Stimulated activated CD4-positive, alpha-beta T cell treated with anti-CD3 and anti-CD28 coated beads, TNF-alpha, amount 100 ng/mL, for 1 hour (primary cell): ENCODE measurements at places on chromosomes 16 and 17.

DNA sequence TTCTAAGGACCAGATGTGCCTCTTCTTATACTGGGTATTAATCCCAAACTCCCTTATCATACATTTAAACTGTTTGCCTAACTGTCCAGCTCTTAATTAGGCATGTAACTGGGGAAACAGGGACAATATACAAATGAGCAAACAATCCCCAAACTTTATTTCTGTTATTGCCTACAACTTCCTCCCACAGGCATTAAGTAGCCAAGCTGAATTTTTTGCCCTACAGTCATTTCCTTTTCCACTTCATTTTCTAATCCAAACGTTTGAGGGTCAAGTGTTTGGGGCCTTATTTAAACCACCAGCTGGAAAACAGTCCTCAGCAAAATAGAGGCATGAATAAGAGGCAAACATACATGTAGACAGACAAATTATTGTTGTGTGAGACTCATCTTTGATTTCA lies 77.4 kb upstream of the CCL2 start:
- DNase-seq = no peak

- DNase-seq = no peak
These were observed 13.8 kb downstream of the KCNG4 start for GRCh38 chr16:84226026-84226425.

- DNase-seq = no peak
These were observed 30.9 kb downstream of the TBCD start for GRCh38 chr17:82782657-82783207.

- DNase-seq = no peak
These were observed 11.9 kb downstream of the KCNJ12 start for GRCh38 chr17:21388066-21388465.

DNA sequence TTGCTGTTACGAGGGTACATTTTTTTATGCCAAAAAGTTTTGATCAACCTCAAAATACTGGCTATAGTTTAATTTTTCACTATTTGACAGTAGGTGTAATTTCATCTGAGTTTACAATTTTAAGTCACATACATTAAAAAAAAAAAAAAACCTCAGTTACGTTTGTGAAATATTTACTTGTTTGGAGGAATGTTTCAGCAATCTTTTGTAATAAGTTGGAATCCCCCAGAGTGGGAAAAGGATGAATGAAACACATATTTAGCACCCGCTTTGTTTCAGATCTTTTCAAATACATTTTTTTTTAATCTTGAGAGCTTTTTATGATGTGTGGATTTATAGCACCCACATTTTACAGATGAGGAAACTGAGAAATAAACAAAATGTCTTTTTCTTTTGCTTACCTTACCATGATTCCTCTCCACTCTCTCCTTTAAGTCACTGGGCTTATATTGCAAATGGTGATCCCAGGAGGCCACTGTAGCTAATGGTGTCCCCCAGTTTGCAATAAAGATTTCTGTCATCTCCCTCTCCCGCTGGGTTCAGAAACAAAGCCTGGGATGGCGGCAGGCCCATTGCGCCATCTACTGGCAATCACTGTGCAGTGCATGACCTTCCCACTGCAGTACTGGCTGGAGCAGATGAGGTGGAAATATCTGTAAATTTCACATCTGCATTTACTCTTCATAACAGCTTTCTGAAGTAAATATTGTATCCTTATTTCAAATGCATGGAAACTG lies 27.7 kb downstream of the TBC1D3B start:
- peak; percentile 18 for DNase-seq

GRCh38 chr16:71966932-71967331 lies 33.3 kb downstream of the PKD1L3 start:
- DNase-seq = no peak

- DNase-seq = no peak
These were observed 33.4 kb downstream of the DCUN1D3 start for GRCh38 chr16:20866801-20867200.

GRCh38 chr16:70652322-70652721 lies 6.0 kb downstream of the IL34 start:
- DNase-seq = no peak

- DNase-seq = no peak
These were observed 20.4 kb downstream of the NFATC3 start for GRCh38 chr16:68105611-68106010.

DNA sequence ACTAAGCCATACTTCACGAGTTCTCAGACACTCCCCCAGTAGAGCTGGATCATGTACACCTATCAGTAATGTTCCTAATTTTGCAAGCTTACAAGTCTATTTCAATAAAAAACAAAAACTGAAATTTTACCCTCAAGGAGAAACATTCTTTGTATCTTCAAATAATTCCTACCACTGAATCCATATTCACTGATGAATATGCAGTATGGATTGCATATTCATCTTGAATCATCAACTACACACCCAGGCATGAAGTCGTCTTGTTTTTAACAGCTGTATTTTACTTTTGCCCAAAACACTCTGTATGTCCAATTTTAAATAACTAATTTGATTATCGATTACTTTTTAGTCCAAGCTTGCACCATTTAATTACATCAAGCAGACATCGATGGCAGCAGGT lies 31.8 kb downstream of the ZDHHC7 start:
- no peak for DNase-seq

DNA sequence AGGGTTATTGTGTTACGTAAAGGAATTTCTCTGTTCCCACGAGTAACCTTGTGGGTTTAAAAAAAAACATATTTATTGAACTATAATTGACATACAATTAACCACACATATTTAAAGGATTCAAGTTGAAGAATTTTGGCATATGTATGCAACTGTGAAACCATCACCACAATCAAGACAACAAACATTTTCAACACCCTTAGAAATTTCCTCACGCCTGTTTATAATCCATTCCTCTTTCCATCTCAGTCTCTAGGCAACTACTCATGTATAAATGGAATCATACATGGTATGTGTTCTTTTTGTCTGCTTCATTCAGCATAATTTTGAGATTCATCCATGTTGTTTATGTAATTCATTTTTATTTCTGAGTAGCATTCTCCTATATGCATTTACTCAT lies 104.0 kb downstream of the MRTFB start:
- DNase-seq = no peak

- DNase-seq = no peak
These were observed 7.2 kb downstream of the SOX9 start for GRCh38 chr17:72128039-72128438.

DNA sequence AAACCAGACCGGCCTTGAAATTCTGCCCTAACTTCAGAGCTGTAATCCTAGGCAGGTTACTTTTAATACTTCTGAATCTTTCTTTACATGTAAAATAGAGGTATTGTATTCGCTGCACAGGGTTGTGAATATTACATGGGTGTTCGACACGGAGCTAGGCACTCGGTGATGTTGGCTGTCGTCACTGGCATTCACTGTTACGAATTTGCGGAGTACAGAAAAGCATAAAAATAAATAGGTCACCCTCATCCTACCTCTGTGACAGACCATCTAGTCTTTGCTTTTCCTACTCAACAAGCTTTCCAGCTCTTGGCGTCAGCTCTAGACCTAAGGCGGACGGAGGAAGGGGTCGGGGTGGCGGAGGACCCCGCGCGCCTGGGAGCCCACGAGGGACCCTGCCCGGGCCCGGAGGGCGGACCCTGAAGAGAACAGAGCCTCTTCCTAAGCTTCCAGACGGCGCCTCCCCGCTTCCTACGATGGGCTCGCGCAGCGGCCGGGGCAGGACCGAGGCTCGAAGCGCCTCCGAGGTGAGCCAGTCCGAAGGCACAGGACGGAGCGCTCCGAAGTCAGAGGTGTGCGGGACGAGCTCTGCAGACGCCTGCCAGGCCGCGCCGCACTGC lies 879 bp upstream of the SPG7 start:
- DNase-seq = no peak

- no peak for DNase-seq
These were observed 5.2 kb upstream of the GSE1 start for GRCh38 chr16:85607796-85608514.

GRCh38 chr17:4949321-4950074 lies 1.2 kb upstream of the PFN1 start:
- peak; percentile 64 for DNase-seq

DNA sequence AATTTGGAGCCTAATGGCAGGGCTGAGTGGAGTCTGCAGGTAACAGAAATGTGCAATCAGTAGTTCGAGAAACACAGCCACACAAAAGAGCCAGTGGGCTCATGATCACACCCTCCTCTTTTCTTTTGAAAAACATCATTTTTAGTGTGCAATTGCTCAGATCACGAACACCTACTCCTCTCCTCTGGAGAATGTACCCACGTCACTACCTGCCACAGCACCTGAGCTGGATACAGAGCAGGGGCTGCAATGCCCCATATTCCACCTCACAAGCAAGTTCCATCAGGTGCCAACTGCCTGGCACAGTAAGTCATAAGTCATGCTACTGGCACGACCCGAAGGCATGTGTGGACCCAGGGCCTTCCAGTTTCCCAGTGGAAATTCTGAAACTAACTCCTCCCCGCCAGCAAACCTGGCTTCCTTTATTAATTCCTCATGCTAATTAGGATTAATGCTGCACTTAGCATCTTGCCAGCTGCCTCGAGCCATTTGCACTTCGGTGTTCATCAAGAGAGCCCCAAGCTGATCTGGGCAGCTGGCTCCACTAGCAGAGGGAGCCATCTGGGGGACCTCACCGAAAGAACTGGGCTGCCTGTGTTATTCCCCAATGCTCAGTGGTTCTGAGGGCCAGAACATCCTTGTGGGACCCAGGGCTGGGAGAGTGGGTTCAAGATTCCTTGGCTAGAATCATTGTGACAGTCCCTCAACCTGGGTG lies 2.4 kb downstream of the CACNG4 start:
- DNase-seq = no peak

DNA sequence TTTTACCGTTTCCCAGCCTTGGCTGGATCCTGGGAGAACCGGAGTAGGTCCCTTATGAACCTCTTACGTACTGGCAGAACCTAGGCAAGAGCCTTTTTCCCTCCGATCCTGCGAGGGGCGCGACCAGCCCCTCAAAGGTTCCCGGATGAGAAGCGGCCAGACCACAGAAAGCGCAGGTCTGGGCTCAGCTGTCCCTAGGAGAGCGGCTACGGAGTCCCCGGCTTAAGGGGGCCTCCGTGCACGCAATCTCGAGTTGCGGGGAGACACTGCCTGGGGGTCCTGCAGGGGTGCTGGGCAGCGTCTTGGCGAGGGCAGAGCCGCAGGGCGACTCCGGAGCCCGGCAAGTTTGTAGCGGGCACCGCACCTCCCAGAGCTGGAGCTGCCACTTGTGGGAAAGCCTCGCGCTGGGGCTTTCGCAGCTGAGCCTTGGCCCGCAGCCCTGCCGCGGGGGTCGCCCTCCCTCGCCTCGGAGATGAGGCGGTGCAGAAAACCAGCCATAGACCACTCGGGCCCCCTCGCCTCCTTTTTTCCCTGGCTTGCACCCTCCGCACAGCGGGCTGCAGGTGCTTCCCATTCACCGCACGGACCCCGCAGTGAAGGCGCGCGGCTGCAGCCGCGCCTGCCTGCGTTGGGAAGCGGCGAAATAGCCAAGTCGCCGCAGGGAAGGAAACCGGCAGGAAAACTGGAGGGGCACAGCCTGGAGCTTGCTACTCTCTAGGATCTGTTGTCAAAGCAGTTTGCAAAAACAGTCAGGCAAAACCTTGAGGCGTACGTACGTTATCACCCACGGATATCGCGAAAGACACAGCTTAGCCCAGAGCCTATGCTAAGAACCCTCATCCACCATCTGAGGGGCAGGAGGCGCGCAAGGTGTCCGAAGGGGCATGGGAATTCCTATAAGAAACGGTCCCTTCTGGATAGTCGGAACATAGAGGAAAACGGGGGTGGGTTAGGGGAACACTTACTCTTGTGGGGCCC lies 834 bp downstream of the CDH8 start:
- DNase-seq = no peak

DNA sequence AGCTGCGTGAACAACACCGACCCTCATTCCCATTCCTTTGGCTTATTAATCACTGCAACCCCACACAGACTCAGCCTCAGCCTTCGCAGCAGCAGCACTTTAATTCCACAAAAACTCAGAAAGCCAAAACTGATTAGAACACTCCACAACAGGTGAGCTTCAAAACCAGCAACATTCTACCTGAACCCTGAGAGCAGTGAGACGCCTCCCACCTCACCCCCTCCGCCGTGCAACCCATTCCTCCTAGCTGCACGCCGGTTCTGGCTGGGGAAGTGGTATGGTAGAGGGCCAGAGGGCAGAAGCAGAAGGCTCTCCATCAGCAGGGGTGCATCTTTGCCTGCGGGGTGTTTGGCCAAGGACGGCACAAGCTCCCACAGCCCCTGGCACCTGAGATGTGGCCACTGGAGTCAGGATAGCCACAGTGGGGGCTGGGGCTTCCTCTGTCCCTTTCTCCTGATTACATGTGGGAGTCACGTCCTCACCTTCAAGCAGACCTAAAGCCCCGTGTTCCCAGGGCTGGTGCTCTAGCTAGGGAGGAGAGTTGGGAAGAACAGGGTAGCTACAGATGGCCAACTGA lies 1.6 kb downstream of the BORCS6 start:
- no peak for DNase-seq

DNA sequence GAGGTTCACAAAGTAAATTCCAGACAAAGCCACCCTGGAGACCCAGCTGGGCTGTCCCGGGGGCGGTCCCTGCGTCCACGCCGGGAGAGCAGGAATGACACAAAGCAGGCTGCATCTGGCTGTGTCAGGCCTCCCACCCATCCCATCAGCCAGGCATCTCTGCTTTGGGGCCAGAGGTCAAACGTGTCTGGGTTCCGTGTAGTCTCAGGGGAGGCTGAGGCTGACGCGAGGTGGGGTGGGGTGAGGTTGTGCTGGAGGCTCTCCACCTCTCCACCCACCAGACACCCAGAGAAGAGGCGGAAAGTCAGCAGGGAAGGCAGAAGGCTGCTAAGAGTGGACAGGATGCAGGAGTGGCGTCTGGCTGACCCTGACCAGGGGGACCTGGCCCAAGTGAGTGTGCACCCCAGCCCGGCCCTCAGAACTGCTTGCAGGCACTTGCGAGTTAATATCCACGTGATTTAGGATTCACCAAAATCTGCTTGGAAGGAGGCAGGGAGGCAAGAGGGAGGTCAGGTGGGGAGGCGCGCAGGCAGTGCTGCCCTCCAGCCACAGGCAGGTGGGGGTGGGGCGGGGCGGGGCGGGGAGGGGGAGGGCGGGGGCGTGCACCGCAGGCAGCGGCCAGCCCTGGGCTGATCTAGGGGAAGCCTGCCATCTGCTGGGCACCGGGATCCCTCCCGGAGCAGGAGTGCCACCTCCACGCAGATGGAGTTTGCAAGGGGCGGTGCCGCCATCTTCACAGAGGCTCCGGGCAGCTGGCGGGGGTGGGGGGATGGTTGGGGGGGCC lies 44.3 kb downstream of the TBC1D16 start:
- peak; percentile 74 for DNase-seq

DNA sequence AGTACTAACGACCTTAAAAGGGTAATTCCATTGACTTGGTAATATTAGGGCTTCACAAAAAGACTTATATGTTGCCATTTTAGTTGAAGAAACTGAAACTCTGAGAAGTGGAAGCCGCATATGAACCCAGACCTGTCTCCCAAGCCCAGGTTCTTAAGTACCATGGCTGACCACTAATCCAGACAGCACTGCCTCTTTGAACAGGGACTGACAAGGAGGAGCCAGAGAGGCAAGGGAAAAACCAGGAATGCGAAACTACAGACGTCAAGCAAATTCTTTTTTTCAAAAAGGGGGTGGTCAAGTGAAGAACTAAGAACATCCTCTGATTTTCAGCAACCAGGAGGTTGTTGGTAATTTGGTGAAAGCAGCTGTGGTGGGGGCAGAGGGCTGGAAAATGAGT lies 15.2 kb downstream of the CYB5D1 start:
- DNase-seq = no peak
